ENCODE measurements at places on chromosomes 16 and 17.

- DNase-seq = no peak
Observed at GRCh38 chr16:27724482-27725235, 174.7 kb downstream of the KATNIP start.

GRCh38 chr17:45170280-45170930 lies 8.7 kb downstream of the HEXIM2 start:
- DNase-seq = no peak

GRCh38 chr16:89171216-89172170 lies at the start of gene CDH15:
CDH15 (plus strand) TSS chr16:89171748; CDS start chr16:89171832, 84 bp downstream.
- peak; percentile 89 for DNase-seq

DNA sequence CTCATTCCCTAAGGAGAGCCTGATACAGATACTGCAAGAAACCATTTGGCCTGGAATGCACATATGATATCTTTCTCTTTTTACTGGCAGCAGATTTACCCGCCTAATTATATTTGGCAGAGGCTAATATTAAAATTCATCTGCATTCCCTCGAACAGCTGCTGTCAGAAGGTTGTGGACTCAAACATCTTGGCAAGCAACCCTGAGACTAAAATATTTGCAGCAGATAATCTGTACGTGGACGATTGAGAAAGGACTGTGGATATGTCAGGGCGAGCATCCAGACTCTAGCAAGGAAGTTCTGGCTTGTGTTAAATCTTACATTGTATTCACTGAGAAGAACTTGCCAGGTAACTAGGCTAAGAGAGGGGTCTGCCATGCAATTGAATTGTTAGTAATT lies 65.2 kb downstream of the SNX20 start:
- no peak for DNase-seq

DNA sequence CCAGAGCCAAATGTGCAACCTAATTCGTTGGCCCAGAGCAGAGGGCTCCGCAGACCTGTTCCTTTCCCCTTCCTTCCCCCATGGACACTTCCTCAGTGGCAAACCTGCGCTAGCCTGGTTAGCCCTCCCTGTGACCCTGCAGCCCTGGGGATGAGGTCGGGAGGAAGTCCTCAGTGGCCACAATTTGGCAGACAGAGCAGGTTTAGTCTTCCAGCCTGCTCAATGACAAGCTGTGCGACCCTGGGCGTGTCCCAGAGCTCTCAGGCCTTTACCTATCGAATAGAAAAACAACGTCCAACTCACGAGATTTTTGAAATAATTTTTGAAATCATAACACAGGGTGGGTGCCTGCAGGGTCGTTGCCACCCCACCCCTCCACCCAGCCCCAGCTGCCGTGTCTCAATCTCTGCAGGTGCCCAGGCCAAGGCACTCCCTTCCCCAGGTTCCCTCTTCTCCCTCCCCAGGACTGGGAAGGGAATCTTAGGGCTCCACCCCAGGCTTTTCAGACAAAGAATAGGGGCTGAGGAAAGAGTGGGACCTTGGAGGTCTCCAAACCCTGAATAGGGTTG lies 1.4 kb downstream of the HBM start:
- no peak for DNase-seq

DNA sequence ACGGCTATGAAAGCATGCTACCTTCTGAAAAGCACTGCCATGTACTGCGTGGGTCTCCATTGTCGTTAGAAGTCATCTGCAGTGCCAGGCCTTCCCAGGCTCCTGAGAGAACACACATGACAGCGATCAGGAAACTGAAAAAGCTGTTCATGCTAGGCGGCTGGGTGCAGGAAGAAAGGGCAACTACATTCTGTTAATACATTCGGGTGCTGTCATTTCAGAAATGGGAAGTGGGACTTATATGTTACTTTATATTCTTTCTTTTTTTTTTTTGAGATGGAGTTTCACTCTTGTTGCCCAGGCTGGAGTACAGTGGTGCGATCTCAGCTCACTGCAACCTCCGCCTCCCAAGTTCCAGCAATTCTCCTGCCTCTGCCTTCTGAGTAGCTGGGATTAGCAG lies 19.9 kb downstream of the CFAP20 start:
- DNase-seq = no peak

GRCh38 chr16:84461029-84461412 lies 43.4 kb downstream of the MEAK7 start:
- no peak for DNase-seq

GRCh38 chr17:2068519-2069051 lies 13.7 kb downstream of the HIC1 start:
- DNase-seq = no peak

DNA sequence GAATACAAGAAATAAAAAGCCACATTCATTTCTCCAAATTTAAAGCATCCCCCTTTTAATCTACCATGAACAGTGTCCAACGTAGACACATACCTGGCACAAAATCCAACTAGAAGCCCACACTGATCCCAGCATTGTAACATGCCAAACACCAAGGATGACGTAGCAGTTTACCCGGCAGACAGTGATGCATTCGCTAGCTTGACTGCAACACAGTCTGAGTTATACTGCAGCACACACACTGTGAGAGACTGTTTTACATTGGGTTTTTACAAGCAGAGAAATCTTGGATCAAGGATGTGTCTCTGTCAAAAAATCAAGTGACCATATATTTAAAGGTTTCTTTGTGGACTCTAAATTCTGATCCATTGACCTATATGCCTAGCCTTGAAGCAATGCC lies 74.5 kb upstream of the C17orf78 start:
- no peak for DNase-seq

- DNase-seq = no peak
Observed at GRCh38 chr17:5885336-5885735, 184.8 kb upstream of the WSCD1 start.

- DNase-seq = no peak
Observed at GRCh38 chr17:73292031-73292531, 19.7 kb downstream of the CDC42EP4 start.

DNA sequence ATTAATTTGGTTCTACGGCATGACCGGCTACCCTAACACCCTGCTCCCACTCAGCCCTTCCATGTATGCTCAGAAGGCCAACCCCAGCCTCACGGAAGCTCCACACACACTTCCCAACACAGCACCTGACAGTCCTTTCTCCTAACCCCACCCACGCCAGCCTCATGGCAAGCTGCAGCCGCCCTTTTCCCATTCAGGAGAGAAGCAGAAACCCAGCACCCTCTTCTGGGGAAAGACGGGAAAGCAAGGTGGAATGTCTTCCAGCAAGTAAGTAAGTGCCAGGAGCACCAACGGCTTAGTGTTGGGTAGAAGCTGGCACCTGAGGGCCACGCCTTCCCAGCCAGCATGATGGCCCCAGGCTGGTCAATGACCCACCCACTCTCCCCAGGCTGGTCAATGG lies 32.1 kb downstream of the ABR start:
- DNase-seq = no peak

DNA sequence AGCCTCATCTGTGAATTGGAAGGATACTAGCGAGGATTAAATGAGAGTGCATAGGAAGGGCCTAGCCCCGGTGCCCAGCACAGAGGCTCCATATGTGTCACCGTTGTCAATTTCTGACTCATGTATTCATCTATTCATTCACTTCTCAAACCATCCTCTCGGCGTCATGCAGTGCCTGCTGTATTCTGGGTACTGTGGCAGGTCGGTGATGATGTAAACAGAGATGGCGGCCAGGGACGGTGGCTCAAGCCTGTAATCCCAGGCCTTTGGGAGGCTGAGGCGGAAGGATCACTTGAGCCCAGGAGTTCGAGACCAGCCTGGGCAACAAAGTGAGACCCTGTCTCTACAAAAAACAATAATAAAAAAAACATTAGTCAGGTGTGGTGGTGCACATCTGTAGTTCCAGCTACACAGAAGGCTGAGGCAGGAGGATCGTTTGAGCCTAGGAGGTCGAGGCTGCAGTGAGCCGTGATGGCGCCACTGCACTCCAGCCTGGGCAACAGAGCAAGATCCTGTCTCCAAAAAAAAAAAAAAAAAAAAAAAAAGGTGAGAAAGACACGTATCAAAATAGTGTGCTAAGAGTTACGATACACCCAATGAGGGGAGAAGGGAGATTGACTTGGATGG lies 4.3 kb upstream of the PPP1R1B start:
- DNase-seq = no peak

DNA sequence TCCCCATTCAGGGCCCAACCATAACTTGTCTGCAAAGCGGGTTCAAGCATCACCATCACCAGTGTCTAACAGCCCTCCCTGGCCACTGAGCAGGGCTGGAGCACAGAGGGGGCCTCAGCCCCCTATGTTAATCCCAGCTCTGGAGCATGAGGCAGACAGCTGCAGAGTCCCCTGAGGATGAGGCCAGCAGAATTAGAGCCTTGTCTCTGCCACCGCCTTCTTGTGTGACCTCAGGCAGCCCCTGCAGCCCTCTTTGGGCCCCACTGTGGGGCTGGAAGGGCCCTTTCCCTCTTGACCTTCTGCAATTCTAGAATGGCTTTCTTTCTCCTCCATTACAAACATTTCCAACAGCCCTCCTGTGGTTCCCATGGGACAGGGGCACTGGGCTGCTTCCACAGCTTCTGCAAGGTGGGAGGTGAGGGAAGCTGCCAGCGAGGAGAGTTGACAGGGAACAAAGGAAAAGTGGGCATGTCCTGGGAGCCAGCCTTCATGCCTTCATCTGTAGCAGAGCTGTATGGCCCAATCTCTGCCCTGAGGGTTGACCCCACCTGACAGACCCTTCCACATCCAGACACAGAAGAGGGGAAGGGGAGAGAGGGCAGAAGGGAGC lies 65.7 kb downstream of the TMEM132E start:
- DNase-seq = no peak

DNA sequence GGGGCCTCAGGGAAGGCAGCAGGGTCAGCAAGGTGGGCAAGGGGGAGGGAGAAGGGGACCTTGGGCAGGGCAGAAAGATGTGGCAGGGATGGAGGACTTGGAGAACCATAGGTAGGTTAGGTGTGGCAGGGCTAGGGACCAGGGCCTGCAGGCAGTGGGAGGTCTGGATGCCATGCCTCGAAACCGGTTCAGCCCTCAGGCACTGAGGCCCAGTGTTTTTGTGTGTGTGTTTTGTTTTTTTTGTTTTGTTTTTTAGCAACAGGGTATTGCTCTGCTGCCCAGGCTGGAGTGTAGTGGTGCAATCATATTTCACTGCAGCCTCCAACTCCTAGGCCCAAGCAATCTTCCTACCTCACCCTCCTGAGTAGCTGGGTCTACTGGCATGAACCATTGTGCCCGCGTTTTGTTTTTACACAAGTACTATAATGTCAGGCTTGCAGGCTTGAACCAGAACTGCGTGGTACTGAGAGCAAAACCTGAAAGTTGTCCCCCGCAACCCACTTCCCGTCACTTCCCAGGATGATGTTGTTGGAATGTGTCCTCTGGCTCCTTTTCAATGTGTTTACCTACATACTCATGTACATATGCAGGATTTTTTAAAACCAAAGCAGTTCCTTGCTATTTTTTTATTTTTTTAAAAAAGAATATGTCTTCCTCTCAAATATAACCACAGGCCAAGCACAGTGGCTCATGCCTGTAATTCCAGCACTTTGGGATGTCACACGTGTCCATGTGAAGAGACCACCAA lies 12.4 kb downstream of the ODAD4 start:
- no peak for DNase-seq

DNA sequence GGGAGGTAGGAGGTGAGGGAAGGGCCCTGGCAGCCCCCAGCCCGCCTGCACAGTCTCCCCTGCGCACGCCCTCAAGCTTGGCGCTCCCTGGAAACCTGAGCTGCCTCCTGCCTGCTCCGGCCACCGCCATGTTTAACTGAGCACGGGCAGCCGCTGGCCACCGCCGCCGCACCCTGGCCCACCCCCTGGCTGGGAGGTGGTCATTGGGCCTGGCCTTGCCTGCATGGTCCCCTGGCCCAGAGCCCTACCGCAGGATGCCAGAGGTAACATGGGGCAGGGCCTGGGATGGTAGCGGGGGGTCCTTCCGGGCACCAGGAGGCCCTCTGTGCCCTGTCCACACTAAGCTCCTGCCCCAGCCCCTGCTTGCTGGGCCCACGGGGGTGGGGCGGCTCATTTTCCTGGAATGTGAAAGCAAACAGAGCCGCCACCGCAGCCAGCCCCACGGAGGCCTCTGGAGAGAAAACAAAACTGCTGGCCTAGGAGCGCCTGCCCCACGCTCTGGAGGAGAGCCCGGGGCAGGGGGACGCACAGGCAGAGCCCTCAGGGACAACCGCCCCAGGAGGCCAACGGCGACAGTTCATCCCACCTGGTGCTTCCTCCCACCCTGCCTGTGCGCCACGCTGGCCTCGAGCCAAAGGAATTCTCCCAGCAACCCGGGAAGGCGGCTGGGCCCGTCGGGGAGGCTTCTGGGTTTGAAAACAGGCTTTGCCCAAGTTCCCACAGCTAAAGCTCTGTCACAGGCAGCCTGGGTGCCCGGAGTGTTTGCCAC lies 8.9 kb downstream of the NHERF2 start:
- DNase-seq = no peak

DNA sequence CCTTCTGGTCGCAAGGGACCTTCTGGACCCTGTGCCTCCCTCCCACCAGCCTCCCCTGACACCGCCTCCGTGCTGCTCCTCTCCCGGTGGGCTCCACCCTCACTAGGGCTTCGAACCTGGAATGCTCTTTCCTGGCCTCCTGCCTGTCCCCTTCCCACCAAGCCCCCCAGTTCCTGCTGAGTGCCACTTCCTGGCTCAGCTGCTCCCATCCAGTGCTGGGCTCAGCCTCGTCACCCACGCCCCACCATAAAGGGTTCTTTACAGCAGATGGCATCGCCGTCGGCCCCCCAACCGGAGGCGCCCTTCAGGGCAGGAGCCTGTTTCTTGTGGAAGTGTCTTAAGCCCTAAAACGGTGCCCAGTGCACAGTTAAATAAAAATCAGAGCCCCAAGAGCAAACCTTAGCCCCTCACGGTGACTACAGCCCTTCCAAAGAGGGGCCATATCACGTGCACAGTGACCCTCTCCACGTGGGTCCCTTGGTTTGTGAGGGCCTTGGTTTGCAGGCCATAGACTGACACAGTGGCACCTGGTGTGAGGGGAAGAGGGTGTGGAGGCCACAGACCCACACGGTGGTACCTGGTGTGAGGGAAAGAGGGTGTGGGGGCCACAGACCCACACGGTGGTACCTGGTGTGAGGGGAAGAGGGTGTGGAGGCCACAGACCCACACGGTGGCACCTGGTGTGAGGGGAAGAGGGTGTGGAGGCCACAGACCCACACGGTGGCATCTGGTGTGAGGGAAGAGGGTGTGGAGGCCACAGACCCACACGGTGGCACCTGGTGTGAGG lies 111.4 kb downstream of the METRNL start:
- no peak for DNase-seq

DNA sequence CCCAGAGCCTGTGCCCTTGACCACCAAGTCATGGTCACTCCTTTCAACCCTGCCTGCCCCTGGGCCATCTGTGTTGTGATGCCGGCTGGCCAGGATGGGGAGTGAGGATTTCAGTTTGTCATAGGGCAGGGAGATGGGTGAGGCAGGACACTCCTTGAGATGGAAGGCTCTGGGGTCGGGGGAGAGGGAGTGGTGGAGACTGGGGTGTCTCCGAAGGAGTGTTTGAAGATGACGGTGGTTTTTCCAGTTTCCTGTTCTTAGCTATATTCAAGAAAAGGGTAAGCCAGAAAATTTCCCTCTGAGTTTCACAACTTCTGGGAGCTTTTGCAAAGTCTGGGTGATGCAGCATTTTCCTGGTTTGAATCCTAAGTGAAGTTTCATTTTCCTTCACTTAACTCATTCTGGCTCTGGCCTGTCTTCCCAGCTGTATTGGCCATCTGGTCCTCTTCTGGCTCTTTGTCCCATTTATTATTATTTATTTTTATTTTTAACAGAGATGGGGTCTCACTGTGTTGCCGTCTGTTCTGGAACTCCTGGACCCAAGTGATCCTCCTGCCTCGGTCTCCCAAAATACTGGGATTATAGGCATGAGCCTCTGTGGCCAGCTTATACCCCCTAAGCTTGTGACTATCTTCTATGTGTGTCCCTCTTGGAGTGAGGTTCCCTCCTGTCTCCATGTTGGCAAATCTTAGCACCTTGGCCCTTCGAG lies 27.7 kb downstream of the ABCC1 start:
- DNase-seq = no peak
